HCEC 1CT (cell line): ENCODE measurements at places on chromosomes 1 and 21.

DNA sequence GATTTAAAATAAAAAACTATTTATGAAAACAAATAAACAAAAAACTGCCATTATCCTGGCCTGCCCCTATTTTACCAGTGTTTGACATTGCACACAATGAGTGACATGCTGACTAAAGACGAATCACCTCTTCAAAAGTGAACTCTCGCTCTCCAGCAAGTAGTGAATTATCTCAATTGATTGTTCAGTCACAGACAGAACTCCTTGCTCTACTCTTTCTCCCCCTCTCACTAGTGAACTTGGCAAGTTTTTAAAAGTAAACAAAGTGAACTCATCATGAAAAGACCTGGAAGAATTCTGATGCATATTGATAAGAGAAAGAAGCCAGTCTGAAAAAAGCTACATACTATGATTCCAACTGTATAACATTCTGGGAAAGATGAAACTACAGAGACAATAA lies 4.7 kb upstream of the C1orf52 start:
- DNase-seq: peak; percentile 14

DNA sequence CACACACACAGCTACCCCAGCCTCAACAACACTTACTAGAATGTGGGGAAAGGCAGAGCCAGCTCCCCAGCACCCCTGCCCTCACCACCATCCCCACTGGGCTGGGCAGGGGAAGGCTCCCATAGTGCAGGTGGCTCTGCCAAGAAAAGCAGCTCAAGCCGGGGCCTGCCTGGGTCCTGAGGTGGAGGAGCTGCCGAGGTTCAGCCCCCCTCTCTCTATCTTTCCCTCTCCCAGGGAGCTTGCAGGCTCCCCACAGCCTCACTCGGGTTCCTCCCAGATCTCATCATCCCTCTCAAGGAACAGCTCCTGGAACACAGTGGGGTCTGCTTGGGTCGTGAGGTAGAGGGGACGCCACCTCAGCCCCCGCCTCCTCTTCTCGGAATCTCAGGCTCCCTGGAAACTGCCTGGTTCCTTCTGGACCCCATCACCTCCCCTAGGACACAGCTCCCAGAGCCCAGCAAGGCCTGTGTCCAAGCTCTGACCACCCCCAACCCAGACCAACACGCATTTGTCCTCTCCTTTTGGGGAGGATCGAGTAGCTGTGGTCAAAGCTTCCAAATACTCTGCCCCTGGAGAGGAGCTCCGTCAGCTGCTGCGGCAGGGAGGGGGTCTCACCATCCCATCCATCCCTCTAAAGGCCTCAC lies 704 bp downstream of the S100A16 start:
- peak; percentile 17 for DNase-seq

DNA sequence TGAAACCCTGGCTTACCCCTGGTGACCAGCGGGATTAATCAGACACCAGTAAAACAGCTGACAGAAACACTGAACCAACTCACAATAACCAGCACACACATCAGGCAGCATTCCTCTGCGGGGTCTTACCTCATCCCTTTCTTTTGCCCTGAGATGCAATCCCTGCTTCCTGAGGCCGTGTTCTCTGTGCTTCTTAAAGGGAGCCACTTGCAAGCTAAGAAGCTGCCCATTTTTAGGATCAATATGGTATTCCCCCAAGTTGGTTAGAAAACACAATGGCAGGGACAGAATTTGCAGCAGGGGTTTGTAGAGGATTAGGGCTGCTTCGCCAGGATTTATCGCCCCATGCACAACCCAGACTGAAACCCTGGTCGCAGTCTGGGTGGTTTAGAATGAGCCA lies 74.7 kb upstream of the OLIG2 start:
- no peak for DNase-seq

DNA sequence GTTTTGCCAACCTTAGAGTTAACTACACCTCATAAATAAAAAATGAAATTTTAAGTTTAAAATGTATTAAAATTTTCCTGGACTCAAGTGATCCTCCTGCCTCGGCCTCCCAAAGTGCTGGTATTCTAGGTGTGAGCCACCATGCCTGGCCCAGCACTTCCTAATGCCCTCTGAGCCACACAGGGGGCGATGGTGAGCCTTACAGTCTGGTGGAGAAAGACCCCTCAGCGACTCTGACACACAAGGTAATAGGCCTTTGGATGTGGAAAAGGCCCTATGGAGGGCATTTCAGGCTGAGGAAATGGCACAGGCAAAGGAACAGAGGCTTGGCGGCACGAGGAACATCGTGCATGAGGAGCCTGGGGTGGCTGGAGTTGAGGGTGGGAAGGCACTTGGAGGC lies 6.7 kb downstream of the CITED4 start:
- no peak for DNase-seq

GRCh38 chr1:207499573-207499972 lies 3.6 kb downstream of the CR1 start:
- DNase-seq: peak; percentile 62

DNA sequence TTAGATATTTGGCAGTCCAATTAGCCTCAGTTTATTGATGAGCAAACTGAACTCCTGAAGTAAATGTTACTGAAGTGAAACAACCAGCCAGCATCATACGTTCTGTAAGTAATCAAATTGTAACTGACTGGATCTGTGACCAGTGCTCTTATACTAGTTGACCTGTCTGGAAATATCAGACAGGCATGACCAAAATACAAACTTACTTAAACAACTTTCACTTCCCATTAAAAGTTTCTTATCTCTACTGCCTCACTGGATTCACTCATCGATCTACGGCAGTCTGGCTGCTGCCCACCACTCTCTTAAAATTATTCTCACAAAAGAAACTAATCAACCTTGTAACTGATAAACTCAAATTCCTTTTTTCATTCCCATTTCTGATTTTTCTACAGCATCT lies 56.4 kb downstream of the WDR3 start:
- DNase-seq: no peak

GRCh38 chr1:88888750-88889149 lies 2.6 kb downstream of the GTF2B start:
- DNase-seq: no peak

- no peak for DNase-seq
These were observed 55.8 kb upstream of the RC3H1 start for GRCh38 chr1:174077749-174078490.
